GM19239 (cell line): ENCODE measurements at places on chromosomes 13 and 19.

GRCh38 chr19:48353677-48354076 lies 10.1 kb downstream of the TMEM143 start:
- no peak for DNase-seq

GRCh38 chr13:110949628-110950027 lies 34.8 kb upstream of the ANKRD10 start:
- no peak for DNase-seq

- no peak for DNase-seq
These were observed 1146.2 kb upstream of the SPRY2 start for GRCh38 chr13:81487151-81487550.

GRCh38 chr13:33245505-33246158 lies 39.9 kb downstream of the STARD13 start:
- DNase-seq, result no peak

GRCh38 chr13:42874221-42874620 lies 92.8 kb downstream of the FAM216B start:
- DNase-seq, result no peak

- no peak for DNase-seq
These were observed 199.6 kb downstream of the UQCRFS1 start for GRCh38 chr19:29013325-29013724.
